Stimulated activated CD8-positive, alpha-beta memory T cell treated with anti-CD3 and anti-CD28 coated beads, Interleukin-7, amount 100 ng/mL, for 24 hours (primary cell): ENCODE measurements at places on chromosomes 12 and 14.

- no peak for DNase-seq
Observed at GRCh38 chr14:64788706-64789105, 84.5 kb downstream of the PLEKHG3 start.

DNA sequence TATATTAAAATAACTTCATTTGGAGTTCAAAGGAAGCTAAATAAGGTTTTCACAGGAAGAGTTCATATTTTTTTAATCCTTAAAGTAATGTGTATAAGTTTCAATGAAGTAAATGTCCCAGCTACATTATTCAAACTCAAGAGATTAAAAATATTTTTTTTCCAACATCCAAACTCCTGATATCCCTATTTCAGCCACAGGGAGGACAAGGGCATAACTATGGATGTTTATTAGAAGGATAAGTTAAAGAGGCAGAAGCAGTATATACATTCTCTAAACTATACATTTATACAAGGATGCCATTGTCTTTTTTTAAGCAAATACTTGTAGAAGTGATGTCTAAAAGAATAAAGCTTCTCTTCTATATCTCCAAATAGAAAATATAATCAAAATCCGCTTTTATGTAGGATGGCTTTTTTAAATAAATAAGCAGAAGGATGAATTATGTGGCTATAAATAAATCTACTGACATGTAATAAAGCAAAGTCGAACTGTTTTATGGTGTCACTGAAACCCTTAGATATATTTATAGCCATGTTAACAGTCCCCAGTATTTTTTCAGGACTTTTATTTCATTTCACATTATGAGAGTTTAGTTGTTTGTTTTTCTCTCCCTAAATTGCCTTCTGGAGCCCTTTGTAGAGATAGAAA is 936.5 kb downstream of the DIO2 start:
- DNase-seq = no peak

DNA sequence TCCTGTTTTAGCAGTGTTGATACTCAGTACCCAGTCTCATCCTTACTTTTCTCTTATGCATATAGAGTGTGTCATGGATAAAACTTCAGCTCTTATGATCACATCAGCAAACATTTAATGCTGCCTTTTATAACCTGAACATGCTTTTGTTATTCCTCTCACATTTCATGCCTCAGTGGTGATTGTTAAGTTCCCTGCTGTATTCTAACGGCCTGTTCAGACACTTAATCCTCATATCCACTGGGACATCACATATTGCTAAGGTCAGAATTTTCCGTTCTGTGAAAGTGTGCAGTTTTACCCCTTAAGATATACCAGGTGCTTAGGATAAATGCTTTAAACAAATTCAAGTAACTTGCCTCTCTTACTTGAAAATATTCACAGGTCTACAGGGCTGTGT is 268.7 kb upstream of the SEL1L start:
- no peak for DNase-seq

DNA sequence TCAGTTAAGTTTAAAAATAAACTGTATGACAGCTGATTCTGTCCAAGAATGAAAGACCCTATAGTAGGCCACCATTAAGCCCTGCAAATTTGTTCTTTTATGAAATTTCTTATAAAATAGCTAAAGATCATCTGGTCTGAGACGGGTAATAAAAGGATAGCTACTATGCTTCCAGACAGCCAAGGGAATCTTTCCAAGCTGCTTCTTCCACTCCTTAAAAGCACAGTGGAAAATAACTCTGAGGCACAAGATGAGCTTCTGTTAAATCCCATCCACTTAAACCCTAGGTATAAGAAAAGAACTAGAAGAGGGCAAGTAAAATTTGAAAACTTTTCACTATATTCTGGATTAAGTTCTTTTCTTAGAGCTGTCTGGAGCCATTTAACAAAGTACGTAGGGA is 194.3 kb downstream of the CAPZA3 start:
- DNase-seq = no peak

GRCh38 chr14:73246387-73247150 is 9.3 kb downstream of the PAPLN start:
- DNase-seq = no peak

DNA sequence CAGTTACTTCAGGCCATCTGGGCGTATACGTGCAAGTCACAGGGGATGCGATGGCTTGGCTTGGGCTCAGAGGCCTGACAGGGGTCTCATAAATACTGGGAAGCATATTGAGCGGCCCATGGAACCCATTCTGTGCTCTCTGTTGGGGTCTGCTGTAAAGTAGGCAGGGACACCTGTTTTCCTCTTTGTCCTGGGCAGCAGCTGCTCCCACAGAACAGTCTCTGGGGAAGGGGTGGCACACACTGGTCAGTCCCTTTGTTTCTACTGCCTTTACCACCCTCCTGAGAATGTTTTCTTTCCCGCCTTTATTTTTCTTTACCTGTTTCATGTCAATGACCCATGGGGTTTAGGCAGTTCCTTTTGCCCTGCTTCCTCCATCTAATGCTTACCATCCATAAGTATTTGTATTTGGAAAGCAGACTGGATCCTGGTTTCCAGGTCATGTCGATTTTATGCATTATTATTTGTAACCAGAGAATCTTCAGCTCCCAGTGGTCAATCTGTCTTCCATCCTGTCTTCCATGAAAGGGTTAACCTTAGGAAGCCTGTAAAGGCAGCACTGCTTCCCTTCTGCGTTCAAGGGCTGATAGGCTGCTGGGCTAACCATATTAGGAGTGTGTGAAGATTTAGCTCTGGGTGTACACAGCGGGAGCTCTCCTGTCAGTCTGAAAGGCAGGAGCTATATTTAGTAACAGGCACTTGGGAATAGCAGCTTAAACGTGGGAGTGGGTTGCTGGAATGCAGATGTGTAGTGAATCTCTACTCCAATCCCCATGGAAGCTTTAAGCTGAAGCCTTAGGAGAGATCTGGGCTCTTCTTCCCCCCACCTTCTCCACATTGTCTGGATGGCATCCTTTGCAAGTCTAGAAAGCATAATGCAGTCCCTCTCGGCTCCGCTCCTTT is 124.0 kb downstream of the DYRK2 start:
- DNase-seq = no peak

- DNase-seq = no peak
Observed at GRCh38 chr12:52137746-52138145, 54.1 kb downstream of the KRT80 start.

DNA sequence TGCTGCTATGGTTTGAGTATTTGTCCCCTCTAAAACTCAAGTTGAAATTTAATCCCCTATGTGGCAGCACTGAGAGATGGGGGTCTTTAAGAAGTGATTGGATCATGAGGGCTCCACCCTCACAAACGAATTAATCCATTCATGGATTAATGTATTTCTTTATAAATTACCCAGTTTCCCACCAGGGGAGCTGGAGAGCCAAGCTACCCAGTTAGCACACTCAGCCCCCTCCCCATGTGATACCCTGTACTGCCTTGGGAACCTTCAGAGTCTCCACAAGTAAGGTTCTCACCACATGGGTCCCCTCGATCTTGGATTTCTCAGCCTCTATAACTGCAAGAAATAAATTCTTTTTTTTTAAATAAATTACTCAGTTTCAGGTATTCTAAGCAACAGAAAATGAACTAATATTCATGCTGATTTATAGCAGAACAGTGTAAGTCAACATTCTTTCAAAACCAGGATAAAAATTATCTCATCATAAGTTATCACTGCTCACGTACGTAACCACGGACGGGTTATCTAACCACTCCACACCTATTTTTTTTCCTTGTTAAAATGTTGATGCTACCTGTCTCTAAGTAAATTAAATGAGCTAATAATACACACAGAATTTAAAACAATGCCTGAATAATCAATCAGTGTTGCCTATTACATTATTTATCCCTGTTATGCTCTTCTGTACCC is 3.6 kb downstream of the NAP1L1 start:
- no peak for DNase-seq

DNA sequence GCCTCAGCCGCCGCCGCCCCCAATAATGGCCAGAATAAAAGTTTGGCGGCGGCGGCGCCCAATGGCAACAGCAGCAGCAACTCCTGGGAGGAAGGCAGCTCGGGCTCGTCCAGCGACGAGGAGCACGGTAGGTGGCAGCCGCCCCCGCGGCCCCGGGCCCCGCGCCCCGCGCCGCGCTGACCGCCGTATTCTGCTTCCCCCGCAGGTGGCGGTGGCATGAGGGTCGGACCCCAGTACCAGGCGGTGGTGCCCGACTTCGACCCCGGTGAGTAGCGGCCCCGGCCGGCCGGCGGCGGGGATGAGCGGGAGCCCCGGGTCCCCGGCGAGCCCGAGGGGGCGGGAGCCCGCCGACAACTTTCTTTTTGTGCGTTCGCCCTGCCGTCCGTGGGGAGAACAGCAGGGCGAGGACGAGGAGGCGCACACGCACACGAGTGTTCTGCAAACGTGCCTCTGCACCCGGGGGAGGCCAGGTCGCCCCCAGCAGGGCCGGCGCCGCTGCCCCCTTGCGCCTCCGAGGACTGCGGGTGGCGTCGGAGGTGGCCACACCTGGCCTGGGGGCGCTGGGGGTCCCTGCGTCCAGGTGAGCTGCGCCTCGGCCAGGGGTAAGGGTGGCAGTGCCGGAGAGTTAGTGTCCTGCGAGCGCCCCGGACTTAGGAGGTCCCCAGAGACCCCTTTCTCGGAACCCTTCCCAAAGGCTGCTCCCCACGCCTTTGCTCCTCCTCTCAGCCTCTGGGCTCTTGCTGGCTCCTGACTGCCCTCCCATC is 794 bp downstream of the RCOR1 start:
- DNase-seq = peak; percentile 18

DNA sequence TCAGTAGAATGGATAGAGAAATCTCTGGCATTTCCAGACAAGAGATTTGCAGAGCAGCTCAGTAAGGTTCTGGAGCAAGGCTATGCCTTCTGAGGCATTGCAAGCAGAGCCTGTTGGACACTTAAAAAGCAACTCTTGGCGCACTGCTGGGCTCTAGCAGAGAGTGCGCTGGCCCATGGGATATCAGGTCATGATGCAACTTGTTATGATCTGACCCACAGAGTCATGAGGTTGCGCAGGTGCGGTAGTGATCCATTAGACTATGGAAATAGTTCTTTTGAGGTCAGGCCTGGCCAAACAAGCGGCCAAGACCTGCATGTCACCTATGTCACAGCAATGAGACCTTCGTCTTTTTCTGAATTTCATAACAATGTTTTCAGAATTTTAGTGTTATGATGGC is 168.6 kb downstream of the TMTC3 start:
- no peak for DNase-seq

DNA sequence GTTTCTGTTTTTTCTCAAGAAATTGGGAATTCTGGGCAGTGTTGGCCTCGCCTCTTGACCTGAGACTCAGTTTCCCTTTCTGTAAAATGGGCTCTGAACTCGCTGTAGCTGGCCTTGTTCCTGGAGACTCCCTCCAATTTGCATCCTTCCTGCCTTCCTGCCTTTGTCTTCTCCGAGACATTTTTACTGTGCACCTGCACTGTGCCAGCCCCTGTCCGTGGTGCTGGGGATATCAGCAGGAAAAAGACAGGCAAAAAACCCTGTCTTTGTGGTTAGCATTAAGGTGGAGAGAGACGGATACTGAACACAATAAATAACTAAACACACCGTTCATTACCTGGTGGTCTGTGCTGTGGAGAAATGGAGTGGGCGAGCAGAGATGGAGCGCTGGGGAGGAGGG is 129.8 kb downstream of the AACS start:
- DNase-seq = no peak

GRCh38 chr12:95607642-95608041 is 56.4 kb upstream of the USP44 start:
- DNase-seq = no peak

GRCh38 chr12:101256266-101256665 is 23.6 kb upstream of the UTP20 start:
- DNase-seq = no peak

GRCh38 chr14:34122081-34122480 is 171.2 kb upstream of the EGLN3 start:
- DNase-seq = no peak

DNA sequence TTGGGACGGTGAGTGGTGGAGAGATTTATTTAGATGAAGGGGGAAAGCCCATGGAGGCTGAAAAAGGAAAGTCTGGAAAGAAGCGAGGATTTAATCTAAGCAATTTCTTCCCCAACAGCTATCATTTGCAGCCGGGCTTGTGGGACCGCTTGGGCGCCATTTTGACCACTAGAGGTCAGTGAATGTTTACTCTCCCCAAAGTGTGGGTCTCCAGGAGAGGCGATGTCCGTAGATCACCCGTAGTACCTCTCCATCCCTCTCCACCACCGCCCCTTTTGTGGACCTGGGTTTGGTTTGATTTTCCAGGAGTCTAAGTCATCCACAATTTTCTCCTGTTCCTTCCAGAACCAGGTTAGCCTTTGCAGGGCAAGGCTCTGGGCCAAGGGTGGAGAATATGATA is 91.2 kb upstream of the PARP11 start:
- DNase-seq = no peak

DNA sequence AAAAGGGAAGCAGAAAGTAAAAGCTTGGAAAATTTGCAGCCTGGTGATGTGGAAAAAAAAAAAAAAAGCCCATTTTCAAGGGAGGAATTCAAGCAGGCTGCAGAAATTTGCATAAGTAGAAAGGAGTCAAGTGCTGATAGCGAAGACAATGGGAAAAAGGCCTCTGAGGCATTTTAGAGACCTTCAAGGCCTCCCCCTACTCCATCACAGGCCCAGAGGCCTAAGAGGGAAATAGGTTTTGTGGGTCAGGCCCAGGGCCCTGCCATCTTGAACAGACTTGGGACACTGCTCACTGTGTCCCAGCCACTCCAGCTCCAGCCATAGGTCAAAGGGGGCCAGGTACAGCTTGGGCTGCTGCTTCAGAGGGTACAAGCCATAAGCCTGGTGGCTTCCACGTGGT is 13.8 kb upstream of the PRKD1 start:
- DNase-seq = no peak

DNA sequence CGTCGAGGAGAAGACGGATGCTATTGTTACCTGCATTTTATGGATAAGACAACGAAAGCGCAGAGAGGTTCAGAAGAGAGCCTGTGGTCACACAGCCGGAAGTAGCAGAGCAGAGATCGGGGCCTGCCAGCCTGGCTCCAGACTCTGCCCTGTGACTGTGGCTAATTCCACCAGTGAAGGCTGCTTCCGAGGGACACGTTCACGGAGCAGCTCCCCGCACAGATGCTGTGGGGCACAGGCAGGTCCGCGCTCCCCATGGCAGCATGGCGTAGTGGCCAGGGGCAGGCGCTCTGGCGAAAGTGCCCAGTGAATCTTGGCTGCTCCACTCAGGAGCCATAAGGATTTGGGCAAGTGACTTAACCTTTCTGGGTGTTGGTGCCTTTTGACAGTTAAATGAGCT is 9.8 kb downstream of the RIMBP2 start:
- DNase-seq = no peak

- DNase-seq = no peak
Observed at GRCh38 chr12:9248435-9248834, 40.2 kb upstream of the PZP start.

DNA sequence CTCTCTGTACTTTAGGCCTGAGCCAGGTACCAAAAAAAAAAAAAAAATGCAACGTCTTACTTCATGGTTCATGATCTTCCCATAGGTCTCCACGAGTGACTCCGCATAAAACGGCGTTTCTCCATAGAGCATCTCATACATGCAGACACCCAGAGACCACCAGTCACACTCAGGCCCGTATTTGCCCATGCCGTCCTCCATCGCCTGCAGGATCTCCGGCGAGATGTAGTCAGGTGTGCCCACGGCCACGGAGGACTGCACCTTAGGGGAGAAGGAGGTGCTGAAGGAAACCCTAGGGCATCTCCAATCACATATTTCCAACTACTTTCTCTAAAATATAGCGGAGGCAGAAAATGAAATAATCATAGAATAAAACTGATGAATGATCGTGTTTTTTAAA is 61.0 kb downstream of the AMN start:
- no peak for DNase-seq
